ENCODE measurements at places on chromosomes 5 and 9. TPM values are rescaled to one million over a fixed set of nuclear protein-coding genes. Genes with fewer than 3 reads are reported as not detected.

GRCh38 chr5:131589510-131590348 is 45.3 kb downstream of the RAPGEF6 start:
- peak; percentile 77 for DNase-seq

GRCh38 chr5:134055015-134055414 is 50.2 kb upstream of the VDAC1 start:
- DNase-seq: no peak

DNA sequence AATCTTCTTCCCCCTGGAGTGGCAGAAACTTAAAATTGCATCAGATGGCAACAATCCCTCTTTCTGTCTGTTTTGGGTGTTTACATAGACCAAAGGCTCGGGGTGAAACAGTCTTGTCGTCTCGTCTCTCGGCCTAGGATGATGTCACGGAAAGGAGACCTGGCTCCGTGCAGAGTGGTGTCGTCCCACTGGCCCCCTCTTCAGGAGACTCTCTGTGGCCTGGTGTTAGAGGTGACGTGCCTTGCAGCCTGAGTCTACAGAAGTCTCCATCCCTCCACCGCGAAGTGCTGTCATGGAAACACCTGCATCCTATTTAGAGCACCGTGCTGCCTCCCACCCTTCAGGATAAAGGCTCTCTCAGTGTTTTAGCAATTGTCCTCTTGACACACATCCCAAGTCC is 409.7 kb downstream of the IRX1 start:
- DNase-seq: no peak

DNA sequence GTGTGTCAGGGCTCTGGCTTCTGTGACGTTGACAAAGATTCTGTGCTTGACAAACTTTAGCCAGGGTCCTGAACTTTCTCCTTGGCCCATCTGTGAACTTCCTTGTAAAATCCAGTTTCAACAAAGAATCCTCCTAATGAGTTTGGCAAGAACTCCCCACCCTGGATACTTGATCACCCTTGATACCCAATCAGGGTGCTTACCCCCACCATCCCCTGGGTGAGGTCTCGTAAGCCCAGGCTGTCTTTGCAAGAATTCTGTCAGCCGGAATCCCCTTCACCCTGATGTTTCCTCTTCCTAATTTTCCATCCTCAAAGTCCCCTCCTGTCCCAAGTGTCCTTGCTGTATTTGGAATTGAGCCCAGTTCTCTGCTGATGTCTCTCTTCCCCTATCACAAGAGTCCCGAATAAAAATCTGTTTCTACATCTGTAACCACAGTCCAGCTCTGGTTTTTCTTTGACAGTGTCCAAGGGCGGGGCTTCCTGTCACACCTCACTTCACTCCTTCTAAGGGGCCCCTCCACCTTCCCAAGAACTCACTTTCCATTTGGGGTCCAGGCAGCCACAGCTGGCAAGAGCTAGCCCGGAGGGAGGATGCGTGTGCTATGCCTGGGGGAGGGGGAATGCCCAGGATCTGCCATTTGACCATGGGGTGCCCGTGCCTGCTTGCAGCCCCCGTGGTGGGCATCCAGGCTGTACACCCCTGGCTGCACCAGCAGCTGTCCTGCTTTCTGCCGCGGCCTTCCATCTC is 2.7 kb upstream of the CARD19 start:
- DNase-seq: peak; percentile 15

GRCh38 chr5:56459394-56460194 is 226.5 kb upstream of the ANKRD55 start:
- DNase-seq: no peak

- DNase-seq: no peak
Observed at GRCh38 chr9:69122549-69123141, 51.4 kb upstream of the TJP2 start.

- no peak for DNase-seq
Observed at GRCh38 chr9:135062254-135062653, 25.2 kb upstream of the OLFM1 start.

GRCh38 chr9:4585135-4585534 is 77.0 kb upstream of the PLPP6 start:
- DNase-seq: no peak

Gene DDX41
- 126 TPM for polyA plus RNA-seq

Gene SOHLH1
- 1.0 TPM for polyA plus RNA-seq

Gene HMCN2
- 5.9 TPM for polyA plus RNA-seq

Gene NEURL1B
- polyA plus RNA-seq: 15.9 TPM
